ENCODE measurements at places on chromosomes 7 and 10. TPM values are rescaled to one million over a fixed set of nuclear protein-coding genes. Genes with fewer than 3 reads are reported as not detected.
A peak's percentile ranks its signal among the peaks of the same experiment; 100 is the strongest.

GRCh38 chr7:135239263-135239662 is 5.6 kb downstream of the STRA8 start:
- DNase-seq = no peak

Gene NSMCE4A
- total RNA-seq = 99.7 TPM

DNA sequence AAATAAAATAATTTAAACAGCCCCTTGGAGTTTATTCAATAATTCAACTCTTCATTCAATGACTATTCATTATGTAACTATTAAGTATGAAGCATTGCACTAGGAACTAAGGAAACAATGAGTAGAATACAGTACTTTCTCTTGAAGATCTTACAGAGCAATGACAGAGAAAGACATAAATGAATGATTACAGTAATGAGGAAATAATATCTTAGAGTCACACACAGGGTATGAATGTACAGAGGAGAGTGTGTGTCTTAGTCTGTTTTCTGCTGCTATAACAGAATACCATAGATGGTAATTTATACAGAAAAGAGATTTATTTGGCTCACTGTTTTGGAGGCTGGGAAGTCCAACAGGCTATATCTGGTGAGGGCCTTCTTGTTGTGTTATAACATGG is 120.5 kb upstream of the NRBF2 start:
- no peak for DNase-seq

DNA sequence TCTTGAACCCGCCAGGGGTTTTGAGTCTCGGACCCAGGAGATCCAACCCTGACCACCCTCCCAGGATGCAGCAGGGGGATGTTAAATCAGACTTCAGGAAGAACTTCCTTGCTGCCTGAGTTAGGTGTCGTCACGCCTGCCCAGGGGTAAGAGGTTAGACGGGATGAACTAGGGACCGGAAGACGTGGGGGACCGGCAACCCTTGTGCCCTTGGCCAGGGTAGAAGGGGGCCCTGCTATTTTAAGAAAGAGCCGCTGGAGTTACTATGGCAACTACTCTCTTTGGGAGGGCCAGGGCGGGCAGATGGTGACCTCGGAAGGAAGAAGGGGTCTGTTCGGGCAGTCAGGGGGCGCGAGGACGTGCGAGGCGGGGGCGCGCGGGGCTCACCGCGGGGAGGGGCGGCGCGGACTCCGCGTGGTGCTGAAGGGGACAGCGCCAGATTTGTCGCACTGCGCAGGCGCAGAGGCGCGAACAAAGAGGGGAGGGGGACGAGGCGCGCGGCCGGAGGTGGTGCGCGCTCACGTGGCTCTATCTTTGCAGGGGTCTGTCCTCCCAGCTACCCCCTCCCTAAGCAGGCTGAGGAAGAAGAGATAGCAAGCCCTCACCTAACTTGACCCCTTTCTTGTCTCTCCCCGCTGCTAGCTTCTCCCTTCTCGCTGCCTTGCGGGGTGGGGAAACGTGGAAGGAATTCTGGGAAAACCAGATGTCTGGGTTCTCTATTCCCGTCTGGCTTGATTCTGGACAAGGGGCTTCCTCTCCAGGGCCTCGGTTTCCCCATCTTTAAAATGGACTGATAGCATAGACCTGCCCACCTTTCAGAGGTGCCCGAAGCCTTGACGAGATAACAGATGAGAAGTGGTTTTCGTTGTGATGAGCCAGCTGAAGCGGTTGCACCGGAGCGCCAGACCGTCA is 940 bp upstream of the PSD start:
- peak; percentile 69 for DNase-seq

Gene LIPJ
- total RNA-seq = not detected

DNA sequence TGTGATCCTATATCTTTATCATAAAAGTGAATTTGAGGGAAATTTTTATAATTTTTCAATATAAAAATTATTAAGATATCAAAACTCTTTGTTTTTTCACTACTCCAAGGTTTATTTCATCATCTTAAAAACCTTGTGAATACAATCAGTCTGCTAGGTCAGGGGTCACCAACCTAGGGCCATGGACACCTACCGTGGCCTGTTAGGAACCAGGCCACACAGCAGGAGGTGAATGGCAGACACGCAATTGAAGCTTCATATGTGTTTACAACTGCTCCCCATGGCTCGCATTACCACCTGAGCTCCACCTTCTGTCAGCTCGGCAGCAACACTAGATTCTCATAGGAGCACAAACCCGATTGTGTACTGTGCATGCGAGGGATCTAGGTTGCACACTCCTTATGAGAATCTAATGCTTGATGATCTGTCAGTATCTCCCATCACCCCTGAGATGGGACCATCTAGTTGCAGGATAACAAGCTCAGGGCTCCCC is 271.2 kb upstream of the C7orf33 start:
- DNase-seq = no peak

- DNase-seq = peak; percentile 77
Observed at GRCh38 chr10:99234041-99234790, 1.4 kb downstream of the HPSE2 start.

DNA sequence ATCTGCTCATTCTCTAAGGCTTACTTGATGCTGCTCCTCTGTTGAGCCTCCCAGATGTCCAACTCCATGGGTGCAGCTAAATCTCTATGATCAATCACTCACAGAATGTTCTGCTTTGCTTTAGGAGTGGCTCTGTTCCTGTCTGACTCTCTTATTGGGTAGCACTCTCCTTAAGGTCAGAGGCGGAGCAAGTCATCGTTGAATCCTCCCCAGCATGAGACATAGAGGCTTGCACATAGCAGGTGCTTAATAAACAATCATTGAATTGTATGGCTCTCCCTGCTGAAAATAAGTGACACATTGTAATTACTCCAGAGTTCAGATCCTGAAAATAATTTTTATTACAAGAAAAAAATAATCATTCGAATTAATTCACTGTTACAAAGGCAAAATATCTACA is 69.7 kb downstream of the NPS start:
- no peak for DNase-seq
